ENCODE measurements at places on chromosomes 13 and 19.
A peak's percentile ranks its signal among the peaks of the same experiment; 100 is the strongest.

DNA sequence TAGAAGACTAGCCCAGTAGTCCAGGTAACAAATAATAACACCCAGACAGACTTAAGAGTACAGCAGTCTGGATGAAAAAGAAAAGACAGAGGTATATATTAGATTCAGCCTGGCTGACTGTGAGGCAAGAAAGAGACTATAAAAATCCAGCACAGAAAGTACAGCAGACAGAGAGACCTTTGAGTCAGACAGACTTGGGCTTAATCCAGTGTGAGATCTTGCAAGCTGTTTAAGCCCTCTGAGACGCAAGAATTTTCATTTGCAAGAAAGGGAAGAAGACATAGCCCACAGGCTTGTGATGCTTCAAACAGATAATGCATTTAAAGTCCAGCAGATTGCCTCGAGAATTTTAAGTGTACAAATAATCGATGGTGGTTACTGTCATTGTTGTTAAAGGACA lies 471.4 kb downstream of the LIG4 start:
- no peak for DNase-seq

DNA sequence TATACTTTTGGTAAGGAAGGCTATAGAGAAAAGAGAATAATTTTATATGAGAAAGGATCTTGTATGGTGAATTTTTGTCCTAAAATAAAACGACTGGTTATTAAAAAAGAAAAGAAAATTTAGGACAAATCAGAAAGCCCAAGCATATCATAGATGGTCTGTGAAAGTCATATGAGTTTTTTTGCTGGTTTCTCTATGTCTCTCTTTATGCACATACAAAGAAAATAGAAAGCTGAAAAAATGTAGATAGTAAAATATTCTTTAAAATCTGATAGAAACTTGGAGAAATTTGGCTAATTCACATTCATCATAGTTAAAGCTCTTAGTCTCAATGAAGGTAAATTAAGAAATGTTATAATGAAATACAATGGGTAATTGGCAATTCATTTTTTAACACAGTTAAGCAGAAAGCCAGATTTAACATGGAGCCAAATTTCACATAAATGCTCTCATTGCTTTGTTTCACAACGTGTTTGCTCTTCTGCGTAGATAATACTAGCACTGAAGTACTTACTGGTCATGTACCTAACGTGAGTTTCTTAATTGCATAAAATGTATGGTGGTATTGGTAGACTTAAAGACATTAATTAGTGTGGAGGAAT lies 621.5 kb upstream of the ATXN8OS start:
- no peak for DNase-seq

- DNase-seq = no peak
Observed at GRCh38 chr13:81760316-81760715, 1419.4 kb upstream of the SPRY2 start.

GRCh38 chr13:91369441-91369831 lies 21.9 kb downstream of the MIR17HG start:
- peak; percentile 45 for DNase-seq

GRCh38 chr13:99356012-99356261 lies 48.7 kb upstream of the GPR183 start:
- DNase-seq = no peak

- no peak for DNase-seq
Observed at GRCh38 chr13:20391597-20392452, 133.8 kb downstream of the CRYL1 start.

DNA sequence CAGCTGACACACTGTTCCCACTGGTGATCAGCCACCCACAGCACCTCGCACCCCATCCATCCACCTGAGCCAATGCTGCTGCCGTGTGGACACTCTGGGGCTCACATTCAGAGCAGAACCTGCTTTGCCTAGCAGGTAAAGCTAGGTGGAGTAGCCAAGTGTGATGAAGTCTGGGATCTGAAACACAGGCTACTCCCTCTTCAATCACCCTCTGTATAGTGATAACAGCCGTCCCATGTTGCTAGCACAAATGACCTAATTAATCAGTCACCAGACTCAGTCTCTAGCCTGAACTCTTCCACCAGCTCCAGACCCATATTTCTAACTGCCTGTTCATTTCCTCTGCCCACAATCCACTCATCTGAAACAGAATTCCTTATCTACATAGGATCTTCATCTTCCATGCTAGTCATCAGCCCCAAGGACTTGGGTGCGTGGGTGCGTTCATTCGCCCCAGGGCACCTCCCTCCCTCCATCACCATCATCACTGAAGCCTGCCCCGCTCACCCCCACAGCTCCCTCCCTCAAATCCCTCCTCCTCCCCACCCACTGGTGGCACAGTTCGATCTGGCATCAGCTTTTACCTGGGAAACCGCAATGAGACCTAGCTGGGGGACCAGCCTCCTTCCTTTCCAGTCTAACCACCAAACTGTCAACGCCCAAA lies 19.8 kb downstream of the STK24 start:
- no peak for DNase-seq

DNA sequence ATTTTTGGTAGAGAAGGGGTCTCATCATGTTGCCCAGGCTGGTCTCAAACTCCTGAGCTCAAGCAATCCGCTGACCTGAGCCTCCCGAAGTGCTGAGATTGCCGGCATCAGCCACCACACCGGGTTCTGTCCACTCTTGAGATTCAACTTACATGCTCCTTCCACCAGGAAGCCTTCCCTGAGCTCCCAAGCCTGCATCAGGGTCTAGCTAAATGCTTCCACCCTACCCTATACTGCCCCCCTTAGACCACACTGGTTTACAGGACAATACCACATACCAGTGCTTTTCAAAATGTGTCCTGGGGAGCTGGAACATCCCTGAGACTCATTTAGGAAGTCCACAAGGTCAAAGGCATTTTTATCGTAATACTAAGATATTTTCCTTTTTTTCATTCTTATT lies 15.1 kb upstream of the CACNG8 start:
- DNase-seq = no peak

GRCh38 chr13:91745967-91746366 lies 347.5 kb downstream of the GPC5 start:
- DNase-seq = no peak

DNA sequence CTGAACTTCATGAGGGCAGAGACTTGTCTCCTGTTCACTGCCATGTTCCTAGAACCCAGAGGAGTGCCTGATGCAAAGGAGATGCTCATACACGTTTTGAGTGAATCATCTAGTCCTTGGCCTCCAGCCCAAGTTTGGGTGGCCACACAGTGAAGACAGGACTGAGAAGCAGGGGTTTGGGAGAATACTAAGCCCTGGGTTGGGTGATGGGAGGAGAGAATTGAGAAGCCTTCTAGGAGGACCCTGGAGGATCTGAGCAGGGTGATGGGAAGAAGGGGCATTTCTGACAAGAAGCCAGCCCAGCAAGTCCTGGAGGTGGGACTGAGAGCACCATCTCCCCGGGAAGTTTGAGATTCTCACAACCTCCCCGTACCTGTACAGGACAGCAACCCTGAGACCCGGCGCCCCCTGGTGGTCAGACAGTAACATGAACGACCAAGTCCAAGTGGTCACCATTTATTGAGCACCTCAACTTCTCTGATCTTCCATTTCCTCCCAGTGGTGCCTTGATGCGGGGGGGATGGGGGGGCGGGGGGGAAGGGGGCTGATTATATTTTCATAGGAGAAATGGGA lies 11.0 kb downstream of the CTU1 start:
- peak; percentile 69 for DNase-seq

DNA sequence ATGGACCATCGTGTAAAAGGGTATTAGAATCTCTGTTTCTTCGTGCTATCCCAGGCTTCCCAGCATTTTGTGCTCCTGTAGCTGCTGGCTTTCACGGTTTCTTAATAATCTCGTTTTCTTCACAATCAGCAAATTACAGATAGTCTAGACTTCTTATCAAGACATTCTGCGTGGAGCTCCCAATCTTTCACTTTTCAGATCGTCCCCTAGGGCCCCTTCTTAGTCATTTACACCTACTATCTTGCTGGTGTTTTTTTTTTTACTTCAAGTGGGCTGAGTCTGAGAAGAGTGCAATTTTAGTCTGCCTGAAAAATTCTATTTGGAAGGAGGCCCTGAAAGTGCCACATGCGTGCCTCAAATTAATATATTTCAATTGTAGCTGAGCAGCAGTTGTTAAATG lies 275.1 kb downstream of the SHISA2 start:
- no peak for DNase-seq

DNA sequence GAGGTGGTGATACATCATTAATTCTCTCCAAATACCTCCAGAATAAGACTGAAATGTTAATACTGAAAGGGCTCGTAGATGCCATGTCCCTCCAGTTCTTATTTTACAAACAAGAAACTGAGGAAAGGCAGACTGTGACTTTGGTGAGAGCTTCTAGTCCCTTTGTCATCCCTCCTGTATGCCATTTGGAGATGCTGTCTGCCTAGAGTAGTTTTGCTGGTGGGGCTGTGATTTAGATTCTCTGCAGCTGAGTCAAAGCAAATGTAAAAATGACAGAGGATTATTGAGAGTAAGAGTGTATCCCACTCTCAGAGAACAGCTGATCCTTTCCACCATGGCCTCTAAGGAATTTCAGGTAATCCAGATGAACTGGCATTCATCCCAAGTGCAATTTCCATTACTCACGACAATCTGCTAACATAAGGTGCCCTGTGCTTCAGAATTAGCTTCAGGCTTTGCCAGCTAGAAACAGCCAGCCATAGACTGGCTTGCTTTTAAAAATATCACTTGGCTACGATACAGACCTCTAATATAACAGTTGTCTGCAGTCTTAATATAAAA lies 16.8 kb downstream of the PABPC3 start:
- no peak for DNase-seq

DNA sequence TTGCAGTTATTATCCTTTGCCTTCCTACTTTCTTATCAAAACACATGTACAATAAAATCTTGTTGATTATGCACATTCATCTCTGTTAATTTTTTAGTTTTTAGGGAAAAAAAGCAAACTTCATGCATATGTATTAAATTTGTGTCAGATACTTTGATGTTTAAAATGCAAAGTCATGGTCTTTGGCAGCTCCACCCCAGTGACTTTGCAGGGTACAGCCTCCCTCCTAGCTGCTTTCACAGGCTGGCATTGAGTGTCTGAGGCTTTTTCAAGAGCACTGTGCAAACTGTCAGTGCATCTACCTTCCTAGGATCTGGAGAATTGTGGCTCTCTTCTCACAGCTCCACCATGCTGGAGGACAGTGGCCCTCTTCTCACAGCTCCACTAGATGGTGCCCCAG lies 1988.1 kb upstream of the PCDH20 start:
- DNase-seq = no peak

DNA sequence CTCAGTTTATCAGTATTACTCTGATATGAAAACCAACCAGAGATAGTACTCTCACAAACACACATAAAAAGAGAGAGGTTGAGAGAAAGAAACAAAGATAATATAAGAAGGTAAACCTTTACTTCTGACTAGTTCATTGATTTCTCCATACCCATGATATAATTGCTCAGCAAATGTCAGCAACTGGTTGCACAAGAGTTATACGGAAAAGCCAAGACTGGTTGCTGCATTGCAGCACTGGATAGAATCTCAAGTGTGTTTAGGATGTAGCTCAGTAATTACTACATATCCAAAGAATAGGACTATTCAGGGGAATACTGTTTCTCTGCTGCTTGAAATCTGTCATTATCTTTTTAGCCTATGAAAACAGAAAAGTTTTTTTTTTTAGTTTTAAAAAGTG lies 1332.8 kb downstream of the OLFM4 start:
- no peak for DNase-seq

DNA sequence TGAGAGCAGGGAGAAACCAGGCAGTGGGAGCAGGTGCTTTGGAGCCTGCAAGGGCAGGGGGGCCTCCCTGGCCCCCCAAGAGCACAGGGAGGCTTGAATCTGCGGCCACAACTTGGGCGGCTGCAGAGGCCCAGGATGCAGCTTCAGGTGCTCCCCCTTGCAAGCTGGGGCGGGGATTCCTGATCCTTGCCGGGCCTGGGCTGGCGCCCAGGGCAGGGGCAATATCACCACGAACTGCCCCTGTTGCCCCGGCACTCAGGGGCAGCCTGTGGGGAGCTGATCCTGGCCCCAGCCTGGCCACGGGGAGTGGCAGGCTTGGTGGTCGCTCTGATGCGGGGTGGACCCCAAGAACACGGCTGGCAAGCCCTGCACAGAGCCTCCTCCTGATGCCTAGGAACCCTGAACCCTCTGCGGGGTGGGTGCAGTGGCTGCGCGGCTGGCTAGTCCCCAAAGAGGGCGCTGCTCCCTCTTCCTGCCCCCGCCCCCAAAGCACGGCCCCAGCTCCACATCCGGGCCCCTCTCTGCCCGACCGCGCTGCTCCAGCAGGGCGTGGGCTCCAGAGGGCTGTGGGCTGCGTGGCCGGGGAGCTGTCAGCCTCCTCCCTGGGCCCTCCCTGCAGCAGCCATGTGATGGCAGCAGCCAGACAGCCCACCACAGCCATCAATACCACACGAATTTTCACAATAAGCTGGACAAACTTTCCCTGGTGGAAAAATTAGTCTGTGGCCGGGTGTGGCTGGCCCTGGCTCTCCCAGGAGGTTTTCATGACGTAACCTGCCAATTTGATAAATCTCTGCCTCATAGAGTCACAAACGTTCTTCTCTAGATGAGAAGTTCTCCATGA lies 21.0 kb downstream of the TNFSF9 start:
- peak; percentile 68 for DNase-seq

DNA sequence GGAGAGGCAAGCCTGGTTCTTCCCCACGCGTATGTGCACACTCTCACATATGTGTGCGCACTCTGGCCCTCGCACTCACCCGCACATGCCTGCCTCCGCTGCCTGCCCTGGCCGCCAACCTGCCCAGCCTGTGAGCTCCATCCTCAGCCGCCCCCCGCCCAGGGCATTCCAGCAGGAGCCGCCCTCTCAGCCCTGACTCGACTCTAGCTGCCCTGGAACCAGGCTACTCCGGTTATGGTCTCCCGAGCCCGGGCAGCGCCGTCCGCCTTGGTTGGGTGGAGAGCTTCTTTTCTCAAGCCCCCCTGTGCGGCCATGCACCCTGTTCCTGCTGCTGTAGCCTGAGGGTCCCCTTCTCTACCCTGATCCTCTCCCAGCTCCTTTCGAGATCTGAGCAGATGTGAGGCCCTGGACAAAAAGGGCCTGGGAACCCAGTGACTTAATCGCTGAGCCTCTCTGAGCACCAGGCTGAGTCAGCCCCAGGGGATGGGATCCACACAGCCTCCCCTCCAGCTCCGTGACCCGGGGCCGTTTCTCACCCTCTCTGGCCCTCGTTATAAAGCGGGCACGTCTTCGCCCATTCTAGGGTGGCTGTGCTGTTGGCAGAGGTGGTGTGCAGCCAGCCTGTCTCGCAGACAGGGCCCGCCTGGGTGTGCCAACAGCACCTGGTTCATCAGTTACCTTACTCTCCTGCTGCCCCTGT lies 191.5 kb downstream of the TEX29 start:
- DNase-seq = no peak

- no peak for DNase-seq
Observed at GRCh38 chr13:74064805-74065312, 69.3 kb downstream of the KLF12 start.
